ENCODE measurements at places on chromosomes 2 and 18.

DNA sequence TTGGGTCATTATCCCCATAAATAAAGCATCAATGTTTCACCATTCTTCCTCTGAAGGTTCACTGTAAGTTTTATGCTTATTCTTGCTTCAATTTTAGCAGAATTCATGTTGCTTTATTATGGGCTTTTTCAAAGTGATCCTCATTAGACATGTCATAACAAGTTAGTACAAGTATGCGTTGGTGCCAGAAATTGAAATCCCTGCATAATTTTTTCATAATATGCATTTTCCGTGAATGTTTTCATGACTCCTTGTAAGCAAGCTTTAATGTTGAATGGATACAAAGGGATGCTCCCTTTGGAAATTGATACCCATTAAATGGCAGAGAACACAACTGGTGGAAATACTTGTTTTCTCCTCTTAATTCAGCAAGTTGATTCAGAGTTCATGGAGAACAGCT lies 179.7 kb downstream of the ST6GAL2 start:
- DNase-seq = no peak

GRCh38 chr2:521853-522530 lies 155.2 kb downstream of the TMEM18 start:
- no peak for DNase-seq

DNA sequence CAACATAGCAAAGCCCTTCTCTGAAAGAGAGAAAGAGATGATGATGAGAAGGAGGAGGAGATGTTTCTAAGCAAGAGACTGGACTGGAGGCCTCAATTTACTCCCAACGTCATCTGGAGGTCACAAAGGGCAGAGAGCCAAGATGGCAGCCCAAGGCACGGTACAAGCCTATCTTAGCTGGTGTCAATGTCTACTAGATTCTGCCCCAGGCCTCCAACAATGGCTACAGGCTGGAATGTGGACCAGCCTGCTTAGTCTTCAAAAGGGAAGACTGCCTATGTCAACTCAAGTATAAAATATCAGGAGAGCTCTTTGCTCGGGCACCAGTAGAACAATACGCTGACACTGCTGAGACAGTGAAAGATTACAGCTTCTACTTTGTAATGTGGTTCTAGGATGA lies 6.7 kb upstream of the SLC4A5 start:
- no peak for DNase-seq

GRCh38 chr18:66048406-66048805 lies 297.6 kb downstream of the CDH7 start:
- no peak for DNase-seq

GRCh38 chr2:126837966-126838715 lies 60.5 kb upstream of the TEX51 start:
- DNase-seq = no peak

GRCh38 chr18:10145546-10145945 lies 231.7 kb downstream of the VAPA start:
- no peak for DNase-seq

DNA sequence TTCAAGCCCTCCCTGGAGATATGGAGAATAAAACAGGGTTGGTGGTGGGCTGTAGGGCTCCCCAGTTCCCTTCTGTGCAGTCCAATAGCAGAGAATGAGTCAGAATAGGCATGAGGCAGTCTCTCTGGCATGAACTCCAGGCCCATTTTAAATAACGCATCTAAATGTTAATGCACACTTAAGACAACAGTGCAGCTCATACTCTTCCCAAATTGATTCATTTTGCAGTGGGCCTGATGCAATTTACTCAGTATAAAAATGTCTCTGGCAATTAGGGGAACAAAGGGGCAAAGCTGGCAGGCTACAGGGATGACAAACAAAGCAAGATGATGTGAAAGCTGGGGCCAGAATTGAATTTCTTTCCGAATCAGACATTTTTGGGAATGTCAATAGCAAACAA lies 402.8 kb downstream of the CLIP4 start:
- no peak for DNase-seq

- no peak for DNase-seq
Observed at GRCh38 chr2:202007983-202008354, 25.7 kb upstream of the FZD7 start.

DNA sequence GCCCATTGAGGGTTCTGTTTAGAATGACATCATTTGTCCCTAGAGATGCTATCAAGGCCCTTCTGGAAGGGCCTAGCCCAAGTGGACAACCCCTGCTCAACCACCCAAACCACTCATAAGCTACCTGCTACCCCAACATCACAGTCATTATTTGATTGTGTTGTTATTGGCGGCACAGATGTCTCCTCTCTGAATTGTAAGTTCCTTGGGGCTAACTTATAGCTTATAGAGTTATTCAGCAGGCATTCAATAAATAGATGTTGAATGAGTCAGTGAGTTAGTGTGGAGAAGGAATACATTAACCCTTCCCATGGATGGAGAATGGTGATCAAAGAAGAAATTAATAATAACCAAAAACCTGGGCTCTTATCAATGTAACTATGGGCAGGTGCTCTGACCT lies 80.0 kb downstream of the ACAA2 start:
- DNase-seq = no peak

DNA sequence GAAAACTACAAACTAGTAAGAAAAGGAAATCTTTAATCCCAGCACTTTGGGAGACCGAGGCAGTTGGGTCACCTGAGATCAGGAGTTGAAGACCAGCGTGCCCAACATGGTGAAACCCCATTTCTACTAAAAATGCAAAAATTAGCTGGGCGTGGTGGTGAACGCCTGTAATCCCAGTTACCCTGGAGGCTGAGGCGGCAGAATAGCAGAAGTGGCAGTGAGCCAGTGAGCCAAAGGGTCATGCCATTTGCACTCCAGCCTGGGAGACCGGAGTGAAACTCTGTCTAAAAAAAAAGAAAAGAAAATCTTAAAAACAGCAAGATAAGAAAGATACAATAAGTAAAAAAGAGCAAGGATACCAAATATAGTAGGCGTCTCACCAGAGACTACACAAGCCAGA lies 502.9 kb upstream of the ID2 start:
- DNase-seq = no peak

DNA sequence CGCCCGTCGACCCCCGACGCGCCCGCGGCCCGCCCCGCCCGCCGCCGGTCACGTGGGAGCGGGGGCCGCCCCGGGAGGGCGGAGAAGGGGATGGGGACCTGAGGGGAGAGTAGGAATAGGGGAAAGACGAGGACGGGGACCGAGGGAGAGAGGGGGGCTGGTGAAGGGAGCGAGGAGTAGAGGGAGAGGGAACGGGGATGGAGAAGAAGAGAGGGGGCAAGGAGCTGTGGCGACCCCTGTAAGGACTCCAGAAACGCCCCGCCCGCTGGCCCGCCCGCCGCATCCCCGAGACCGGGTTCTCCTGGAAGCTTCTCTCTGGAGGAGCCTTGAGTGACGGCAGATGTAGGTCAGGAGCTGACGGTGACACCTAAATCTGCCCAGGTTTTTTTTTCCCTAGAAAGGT lies 615 bp downstream of the ADNP2 start:
- peak; percentile 70 for DNase-seq

GRCh38 chr2:128037649-128038048 lies 9.8 kb upstream of the SAP130 start:
- no peak for DNase-seq

DNA sequence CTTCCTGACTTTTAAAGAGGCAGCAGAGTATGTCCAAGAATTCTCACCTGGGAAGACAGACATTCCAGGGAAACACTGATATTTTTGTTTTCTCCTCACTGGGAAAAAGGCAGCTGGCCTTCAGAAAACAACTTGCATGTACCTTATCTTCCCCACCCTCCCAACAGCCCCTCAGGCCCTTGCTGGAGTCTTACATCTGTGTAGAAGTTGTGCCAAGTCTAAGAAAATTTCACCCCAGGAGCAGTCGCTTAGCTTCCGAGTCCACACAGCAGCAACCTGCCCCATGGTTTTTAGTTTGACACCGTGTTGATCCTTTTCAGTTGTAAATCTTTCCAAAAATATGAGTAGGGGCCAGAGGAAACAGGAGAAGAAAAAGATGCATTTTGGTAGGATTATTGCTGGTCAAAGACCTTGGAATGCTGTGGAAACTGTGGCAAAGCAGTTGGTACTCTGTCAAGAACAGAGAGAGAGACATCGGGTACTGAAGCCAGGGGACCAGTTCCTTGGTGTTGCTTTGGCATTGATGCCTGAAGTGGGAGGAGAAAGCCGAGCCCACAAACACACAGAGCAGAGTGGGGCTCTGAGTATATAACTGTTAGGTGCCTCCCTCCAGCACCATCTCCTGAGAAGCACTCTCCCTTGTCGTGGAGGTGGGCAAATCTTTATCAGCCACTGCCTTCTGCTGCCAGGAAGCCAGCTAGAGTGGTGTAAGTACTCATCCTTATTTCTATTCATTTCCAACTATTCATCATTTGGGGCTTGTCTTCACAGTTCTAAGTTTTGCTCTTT lies at the start of gene SLC14A1:
Gene SLC14A1, plus strand, starts transcription at position 615 of the 789 bp plus-strand sequence. CDS start 6,140 bp downstream, outside the sequence.
- no peak for DNase-seq

- no peak for DNase-seq
Observed at GRCh38 chr2:47598476-47598875, 184.5 kb upstream of the MSH6 start.

DNA sequence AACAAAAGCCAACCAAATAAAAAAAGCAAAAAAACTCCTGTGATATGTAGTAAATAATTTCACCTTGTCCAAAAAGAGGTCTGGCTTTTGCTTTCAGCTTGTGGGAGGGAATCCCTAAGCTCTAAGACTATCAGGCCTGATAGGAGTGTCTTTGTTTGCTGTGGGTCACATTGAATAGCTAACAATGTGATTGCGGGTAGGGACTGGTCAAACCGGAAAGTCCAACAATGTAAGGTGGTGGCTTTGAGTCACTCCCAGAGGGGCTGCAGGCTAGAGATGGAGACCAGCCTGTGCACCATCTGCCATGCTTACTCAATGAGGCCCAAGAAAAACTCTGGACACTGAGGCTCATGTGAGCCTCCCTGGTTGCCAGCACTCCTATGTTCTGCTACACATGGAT lies 192.9 kb downstream of the TFCP2L1 start:
- no peak for DNase-seq

DNA sequence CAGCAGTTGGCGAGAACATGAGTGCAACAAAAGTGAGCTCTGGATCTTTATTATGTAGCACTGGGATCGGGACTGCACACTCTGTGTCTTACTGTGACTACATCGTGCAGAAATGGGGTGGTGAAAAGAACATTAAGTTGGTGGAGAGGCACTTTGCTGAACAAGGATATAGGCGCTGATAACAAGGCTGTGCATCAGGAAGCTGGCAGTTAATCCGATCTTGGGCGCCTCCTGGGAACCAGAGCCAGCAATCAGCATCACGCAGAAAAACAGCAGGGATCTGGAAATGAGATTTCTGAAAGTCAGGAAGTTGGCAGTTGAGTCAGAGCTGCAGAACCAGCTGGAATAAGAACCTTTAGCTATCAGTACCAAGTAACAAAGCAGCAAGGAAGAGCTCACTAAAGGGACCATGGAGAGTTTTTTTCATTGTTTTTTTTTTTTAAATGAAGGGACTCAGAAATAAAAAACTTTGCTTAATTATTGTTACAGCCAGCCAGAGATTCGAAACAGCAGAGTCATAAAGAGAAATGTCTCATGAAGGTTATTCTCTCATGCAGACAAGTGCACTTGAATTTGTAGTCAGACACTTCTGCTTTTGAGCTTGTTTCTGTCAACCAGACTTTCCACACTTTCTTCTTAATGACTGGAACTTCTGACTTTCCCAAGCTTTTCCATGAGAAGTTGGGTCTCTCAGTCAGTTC lies 22.8 kb upstream of the MYO3B start:
- DNase-seq = no peak

- no peak for DNase-seq
Observed at GRCh38 chr2:15633043-15633970, 41.6 kb downstream of the DDX1 start.

- DNase-seq = no peak
Observed at GRCh38 chr2:173119069-173119807, 43.6 kb downstream of the MAP3K20 start.

GRCh38 chr2:100938031-100939026 lies 63.8 kb upstream of the RPL31 start:
- DNase-seq = no peak

DNA sequence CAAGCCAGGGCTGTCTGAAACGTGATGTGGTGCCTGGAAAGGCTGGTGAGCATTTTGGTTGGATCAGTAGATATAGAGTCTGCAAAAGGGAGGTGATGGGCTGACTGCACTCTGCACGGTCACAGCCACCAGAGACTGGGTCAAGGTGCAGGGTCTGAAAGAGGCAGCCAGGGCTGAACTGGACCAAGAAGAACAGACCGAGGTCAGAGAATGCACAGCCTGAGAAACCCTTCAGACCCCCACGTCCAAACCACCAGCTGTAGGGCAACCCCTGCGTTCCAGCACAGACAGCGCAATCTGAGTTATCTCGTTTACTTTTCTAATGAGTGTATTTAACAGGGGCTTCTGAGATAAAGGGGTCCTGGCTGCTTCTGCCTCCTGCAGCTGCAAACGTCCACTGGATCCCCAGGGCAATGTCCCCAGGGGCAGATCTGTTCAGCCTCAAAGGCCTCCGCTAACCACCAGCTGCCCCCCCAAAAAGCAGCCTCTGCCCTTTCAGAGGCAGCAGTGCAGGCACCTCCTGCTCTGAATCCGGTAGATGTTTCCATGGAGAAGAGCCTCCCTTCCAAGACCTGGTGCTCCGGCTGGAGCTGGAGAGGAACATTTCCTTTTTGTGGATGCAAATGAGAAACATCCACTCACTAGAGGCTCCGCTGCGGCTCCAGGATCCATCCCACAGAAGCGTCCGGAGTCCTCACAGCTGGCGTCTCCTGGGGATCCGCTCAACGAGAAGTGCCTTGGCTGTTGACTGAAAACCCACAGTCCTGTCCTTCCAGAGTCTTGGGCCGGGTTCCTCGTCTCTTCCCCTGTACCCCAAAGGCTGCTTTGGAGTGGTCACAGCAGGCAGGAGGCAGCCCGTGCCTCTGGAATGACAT lies 970 bp upstream of the KCNG2 start:
- no peak for DNase-seq

GRCh38 chr2:174632841-174633622 lies 35.4 kb upstream of the WIPF1 start:
- no peak for DNase-seq

DNA sequence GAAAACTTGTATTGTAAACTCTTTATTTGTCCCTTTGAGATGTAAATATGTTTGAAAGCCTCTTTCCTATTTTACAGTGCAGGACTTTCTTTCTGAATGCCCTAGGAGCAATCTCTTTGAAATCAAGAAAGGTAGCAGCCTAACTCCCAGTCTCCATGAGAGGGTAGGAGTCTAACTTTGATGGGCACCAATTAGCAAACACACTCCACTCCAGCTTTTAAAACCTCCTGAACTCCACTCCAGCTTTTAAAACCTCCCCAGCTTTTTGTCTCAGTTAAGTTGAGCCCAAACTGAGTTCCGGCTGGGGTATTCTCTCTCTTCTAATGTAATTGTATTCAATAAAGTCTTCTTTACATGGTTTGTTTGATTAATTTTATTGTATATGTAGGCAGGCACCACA lies 493.7 kb upstream of the CDH7 start:
- no peak for DNase-seq

- DNase-seq = no peak
Observed at GRCh38 chr2:73301636-73302035, 8.3 kb upstream of the EGR4 start.

DNA sequence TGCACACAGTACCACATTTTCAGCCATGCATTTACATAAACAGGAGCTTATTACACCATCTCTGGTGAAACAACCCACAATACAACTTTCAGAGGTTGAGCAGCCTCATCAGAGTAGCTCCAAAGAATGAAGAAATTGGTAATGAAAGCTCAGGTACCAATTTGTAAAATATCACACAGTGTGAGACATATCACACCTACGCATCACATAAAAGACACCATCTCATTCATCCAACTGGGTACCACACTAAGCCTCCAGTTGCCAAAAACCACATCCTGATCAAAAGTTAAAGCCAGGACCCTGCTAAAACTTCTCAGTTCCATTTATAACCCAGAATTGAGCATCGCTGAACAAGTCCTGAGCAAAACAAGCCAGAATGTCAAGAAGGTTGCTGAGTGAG lies 4.6 kb downstream of the TMEM163 start:
- no peak for DNase-seq

Measured in testis (tissue), 5 donors.